ENCODE measurements at places on chromosomes 1 and 21.

GRCh38 chr1:151199873-151200581 is 1.7 kb downstream of the PIP5K1A start:
- no peak for DNase-seq

- DNase-seq, result no peak
Observed at GRCh38 chr1:205446828-205447227, 9.0 kb downstream of the BLACAT1 start.

DNA sequence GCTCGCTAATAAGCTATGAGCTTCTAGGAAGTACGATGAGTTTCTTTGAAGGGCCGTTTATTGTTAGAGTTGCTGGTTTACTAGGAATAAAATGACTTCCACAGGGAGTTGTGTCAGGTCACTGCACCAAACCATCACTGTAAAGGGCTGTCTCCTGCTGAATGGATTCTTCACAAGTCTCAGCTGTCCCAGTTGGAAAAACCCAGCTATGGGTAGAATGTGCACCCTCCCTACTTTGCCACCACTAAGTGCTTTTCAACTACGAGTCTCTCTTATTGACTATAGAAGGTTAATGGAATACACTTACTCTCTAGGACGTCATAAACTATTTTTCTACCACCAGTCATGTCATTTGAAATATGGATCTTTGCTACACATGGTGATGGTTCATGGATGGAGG is 94.8 kb upstream of the BMP8A start:
- DNase-seq, result no peak

- peak; percentile 60 for DNase-seq
Observed at GRCh38 chr1:161962091-161962887, 61.4 kb downstream of the OLFML2B start.

DNA sequence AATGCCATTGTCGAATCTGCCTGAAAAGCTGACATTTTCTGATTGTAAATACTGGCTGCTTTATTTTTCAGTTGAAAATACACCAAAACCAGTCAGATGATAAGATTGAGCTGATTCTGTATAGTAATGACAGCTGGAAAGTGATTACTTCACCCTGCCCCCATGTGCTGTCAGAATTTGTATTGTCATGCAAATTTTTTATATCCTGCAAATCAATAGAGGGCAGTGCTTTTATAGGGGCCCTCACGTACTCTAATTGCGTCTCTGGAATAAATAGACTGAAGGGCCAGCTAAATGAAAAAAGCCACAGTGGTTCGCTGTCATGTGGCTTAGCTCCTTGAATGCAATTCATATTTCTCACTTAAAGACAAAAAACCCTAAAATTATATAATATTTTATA is 208.6 kb downstream of the LHX8 start:
- no peak for DNase-seq

DNA sequence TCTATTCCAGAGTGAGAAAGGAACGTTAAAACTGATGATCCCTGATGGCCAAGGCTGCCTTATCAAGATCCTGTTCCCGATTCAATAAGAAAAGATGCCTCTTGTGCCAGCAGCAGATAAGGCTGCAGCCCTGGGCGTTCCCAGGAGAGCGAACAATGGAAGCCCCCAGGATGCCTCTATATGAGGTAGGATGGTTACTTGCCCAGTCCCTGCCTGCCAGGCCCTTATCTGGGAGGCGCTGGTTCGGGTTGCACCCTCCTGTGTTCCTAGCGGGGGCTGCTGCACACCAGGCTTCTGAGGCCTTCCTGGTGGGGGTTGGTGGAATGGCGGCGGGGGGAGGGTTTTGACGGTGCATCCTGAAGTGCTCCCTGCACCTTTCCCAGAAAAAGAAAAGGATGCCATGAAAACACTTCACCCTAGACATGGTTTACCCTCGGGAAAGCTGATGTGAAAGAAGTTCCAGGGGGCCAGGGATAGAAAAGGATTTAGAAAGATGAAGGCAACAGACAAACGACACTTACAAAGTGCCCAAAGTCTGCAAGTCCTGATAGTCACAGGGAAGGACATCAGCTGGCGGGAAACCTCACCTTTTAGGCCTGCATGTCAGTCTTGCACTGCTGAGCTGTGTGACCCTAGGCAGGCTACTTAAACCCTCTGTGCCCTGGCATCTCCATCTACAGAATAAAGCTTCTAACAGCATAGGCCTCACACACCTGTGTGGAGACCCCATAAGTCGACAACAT is 100.3 kb downstream of the KCNJ15 start:
- DNase-seq, result no peak

GRCh38 chr1:152519851-152520250 is 5.6 kb downstream of the CRCT1 start:
- no peak for DNase-seq

- no peak for DNase-seq
Observed at GRCh38 chr1:36829066-36829465, 205.2 kb downstream of the GRIK3 start.

GRCh38 chr1:231934797-231935196 is 308.2 kb downstream of the DISC1 start:
- no peak for DNase-seq

DNA sequence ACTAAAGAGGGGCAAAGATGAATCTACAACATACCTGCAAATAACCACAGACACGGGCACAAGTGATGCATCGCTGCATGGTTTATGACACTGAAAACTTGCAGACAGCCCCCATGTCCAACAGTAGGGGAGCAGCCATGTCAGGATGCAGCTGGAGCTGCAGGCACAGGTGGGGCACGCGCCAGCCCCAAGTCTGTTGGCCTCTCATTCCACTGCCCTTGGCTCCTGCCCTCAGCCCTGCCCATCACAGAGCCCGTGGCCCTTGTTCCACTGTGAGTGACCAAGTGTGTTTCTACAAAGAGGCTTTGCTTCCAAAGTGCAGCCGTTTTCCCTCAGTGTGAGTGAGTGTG is 3.2 kb upstream of the PADI4 start:
- DNase-seq, result no peak

DNA sequence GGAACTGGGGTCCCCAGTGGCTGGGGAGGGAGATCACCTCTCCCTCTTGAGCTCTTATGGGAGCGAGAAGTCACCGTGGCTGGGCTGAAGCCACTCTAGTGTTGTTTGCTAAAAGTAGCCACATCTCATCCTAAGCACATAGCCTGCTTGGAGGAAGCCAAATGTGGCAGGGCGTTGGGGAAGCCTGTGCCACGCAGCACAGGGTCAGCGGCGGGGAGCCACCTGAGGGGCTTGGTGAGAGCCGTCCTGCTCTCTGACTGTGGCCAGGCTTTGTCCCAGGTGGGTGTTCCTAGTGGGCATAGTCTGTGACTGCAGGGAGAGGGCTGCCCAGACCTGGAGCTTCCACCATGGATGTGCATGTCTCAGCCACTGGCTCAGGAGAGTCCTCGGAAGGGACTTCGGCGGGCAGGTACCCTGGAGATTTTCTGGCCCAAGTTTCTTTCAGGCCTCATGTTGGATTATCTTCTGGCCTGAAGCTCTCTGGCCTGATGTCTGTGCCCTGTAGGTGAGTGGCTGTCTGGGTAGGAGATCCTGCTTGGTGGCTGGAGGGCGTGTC is 38.9 kb downstream of the MORN1 start:
- DNase-seq, result no peak

DNA sequence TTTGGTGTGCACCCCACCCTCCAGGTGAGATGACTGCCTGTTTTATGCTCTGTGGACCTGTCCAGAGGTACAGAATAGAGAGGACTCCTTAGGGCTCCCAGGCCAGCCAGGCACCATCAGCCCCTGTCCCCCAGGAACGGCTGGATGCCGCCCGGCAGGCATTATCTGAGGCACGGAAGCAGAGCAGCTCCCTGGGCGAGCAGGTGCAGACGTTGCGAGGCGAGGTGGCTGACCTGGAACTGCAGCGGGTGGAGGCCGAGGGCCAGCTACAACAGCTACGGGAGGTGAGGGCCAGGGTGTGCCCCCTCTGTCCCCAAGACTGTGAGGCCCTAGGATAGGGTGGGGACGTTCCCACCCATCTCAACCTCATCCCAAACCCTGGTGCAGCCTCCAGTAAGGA is 10.8 kb downstream of the MFAP2 start:
- DNase-seq, result no peak

- no peak for DNase-seq
Observed at GRCh38 chr21:27534206-27534605, 567.3 kb upstream of the ADAMTS5 start.

- DNase-seq, result peak; percentile 37
Observed at GRCh38 chr1:167452483-167452882, 65.8 kb downstream of the CD247 start.

DNA sequence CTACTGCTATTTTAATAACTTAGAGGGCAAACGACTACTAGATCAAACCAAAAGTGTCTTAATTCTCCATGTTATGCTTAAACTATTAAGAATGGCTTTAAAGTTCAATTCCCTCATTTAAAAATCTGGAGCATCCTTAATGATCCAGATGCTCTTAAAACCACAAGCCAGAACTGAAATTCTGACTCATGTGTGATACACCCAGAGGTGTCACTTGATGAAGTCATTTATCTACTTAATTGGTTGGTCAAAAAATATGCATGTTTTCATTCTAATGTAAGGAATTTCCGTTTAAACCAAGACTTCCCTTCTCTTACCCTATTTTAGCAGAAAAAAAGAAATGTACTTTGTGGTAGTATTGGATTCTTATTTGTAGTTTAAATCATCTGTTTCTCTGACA is 1261.2 kb upstream of the B3GALT2 start:
- DNase-seq, result no peak

DNA sequence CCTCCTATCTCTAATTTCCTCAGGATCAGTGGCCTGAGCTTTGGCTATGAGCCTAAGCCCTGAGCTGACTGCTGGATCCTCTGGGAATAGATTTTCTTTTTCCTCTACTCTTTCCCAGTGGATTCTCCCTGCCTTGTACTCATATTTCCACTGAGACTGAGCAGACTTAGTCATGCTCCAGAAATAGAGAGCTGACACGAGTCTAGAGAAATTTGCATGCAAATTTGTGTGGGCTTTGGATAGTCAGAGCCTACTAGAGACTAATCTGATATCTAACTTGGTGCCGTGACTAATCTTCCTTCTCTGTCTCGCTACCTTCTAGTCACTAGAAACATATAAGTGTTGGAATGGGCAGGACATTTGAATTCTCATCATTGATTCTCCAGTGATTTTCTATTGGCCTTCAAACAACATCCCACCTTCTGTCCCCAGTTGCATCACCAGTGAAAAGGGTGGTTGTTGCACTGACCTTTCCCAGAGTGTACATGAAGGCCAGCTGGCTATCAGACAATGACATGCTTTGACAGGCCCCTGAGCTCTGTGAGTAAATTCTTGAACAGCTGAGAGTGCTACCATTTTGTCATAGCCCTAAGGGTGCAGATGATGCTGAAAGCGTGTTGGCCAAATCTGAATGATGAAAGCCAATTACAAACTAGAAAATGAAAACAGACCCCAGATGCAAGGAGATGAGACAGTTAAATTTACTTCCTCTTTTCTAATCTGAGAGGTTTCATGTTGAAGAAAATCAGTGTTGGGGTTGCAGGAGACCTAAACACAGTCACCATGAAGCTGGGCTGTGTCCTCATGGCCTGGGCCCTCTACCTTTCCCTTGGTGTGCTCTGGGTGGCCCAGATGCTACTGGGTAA is at the start of gene FCRLA:
Gene FCRLA, plus strand, starts transcription at position 748 of the 866 bp plus-strand sequence. Its CDS starts 36 bp downstream, at position 784.
- no peak for DNase-seq

DNA sequence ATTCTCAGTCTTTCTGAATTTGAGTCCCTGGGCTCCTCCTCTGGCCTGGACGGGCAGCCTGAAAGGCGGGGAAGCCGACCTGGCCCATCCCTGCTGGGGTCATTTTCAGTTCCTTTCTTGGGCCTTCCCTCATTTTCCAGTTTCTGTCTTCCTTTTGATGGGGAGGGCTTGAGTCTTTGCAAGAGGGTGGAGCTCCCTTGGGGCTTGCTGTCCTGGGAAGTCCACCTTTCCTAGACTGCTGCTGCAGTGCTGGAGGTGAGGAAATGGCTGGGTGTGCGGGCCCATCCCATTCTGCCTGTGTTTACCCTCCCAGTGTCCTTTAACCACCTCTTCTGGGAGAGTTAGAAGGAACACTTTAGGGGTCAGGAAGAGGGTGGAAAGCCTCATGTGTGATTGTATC is 40.4 kb upstream of the SYNC start:
- no peak for DNase-seq

- no peak for DNase-seq
Observed at GRCh38 chr1:63545780-63546179, 22.5 kb downstream of the EFCAB7 start.

DNA sequence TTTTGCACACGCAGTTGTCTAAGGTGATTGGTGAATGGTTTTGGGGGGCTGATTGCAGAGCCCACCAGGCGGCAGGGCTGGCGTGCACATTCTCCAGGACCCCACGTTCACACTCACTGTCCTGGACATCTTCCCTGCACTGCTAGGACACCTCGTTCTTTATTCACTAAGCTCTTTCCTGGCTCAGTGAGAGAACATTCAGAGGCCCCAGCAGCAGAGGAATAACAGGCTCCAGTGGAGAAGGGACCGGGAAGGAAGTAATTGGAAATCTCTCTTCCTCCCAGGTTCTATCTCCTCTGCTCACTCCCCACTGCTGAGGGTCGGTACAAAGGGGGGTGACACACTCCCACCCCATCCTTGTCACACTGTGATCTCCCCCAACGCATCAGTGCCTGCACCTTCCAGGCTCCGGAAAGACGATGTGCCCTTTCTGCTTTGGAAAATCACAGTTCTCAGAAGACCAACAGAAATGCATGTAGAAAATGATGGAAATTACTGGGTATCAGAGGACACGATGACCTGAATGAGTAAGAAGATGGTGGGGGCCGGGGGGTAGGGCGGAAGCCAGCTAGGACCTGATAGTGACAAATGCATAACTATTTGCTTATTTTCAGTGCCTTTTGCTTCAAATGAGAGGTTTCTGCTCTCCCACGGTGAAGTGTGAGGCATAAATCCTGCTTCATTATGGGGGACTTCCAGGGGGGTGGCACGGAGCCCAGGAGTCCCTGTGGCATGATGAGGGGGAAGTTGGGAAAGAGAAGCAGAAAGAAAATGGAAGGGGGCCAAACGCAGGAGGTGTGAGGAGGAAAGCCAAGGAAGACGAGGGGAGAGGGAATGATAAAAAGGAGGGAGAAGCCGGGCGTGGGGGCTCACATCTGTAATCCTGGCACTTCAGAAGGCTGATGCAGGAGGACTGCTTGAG is 25.2 kb upstream of the KIF26B start:
- no peak for DNase-seq

DNA sequence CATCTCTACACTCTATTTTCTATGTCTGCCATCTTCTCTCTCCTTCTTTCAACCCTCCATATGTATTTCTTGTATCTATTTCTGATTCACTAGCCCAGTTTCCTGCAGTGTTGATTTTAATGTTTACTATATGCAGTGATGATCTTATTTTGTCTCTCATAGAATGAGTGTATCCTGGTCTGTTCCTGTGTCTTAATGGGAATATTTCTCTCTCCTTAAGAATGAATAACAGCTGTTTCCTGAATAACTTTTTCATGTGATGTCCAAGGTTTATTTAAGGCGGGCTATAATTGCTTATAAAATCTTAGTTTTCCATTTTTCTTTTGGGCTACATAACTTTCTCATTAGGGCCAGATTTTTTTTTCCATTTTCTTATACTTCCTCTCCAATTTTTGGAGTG is 144.5 kb downstream of the C1orf21 start:
- DNase-seq, result no peak

- no peak for DNase-seq
Observed at GRCh38 chr1:93847811-93848288, 31.2 kb downstream of the DNTTIP2 start.

GRCh38 chr1:41891199-41891896 is 27.4 kb downstream of the HIVEP3 start:
- peak; percentile 75 for DNase-seq
